Erythroblast (primary cell): ENCODE measurements at places on chromosomes 3 and 15.

DNA sequence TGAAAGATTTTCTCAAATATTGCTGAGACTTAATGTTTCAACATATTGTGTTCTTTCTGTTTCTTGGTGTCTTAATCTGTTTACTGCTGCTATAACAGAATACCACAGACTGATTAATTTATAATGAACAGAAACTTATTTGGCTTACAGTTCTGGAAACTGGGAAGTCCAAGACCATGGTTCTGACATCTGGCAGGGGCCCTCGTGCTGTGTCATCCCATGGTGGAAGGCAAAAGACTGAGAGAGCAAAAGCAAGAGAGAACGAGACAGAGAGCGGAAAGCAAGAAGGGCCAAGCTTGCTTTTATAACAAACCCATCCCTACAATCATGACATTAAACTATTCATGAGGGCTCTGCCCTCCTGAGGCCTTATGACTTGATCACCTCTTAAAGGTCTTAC is 88.7 kb downstream of the ARNT2 start:
- no peak for DNase-seq

- DNase-seq = no peak
Measured at GRCh38 chr3:110697961-110698360, 373.7 kb upstream of the NECTIN3 start.

- DNase-seq = no peak
Measured at GRCh38 chr3:158359339-158359738, 211.7 kb upstream of the MLF1 start.

DNA sequence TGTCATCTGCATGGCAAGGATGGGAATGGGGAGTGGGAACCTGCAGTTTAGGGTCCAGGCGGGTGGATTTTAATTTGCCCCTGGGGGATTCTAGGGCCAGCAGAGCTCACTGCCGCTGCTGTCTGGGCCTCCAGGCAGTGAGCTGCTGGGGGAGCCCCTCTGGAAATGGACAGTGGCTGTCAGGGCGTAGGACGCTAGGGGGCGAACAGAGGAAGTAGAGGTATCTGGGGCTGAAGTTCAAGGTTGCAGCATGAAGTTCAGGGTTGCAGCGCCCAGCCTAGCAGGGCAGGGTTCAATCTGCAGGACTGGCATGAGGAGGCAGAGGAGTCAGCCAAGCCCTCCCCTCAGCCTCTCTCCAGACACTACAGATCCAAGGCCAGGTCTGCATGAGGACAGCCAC is 49.5 kb downstream of the APBA2 start:
- DNase-seq = peak; percentile 11

- no peak for DNase-seq
Measured at GRCh38 chr3:169971522-169971921, 4.9 kb downstream of the SEC62 start.
